ENCODE measurements at places on chromosomes 6 and 20. TPM values are rescaled to one million over a fixed set of nuclear protein-coding genes. Genes with fewer than 3 reads are reported as not detected.
A peak's percentile ranks its signal among the peaks of the same experiment; 100 is the strongest.

Gene DAAM2
- 6.7 TPM for total RNA-seq

Gene ANKRD6
- 3.2 TPM for total RNA-seq

Gene NUS1
- total RNA-seq, result 12.9 TPM

Gene VWA7
- 0.49 TPM for total RNA-seq

Gene CLIC5
- 1.6 TPM for total RNA-seq

Gene SLC4A11
- 4.5 TPM for total RNA-seq

Gene ENPP5
- total RNA-seq, result 0.99 TPM

Gene GPX5
- not detected for total RNA-seq

Gene CARMIL1
- 14.9 TPM for total RNA-seq

DNA sequence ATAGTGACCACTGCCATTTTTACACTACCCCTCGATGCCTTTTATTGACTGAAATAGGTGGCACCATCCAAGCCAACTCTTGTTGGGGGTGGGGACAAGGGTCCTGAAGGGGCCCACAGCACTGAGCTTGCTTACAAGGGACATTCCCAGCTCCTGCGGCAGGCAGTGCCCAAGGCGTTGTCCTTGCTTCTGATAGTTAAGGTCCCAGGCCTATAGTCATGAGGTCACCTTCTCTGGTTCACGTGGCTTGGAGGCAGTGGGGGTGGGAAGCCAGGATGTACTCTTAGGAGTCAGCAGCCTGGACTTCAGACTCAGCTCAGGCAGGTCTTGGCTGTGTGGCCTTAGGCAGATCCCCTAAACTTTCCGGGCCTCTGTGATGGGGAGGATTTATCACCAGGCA lies 48.6 kb downstream of the TOX2 start:
- no peak for DNase-seq

DNA sequence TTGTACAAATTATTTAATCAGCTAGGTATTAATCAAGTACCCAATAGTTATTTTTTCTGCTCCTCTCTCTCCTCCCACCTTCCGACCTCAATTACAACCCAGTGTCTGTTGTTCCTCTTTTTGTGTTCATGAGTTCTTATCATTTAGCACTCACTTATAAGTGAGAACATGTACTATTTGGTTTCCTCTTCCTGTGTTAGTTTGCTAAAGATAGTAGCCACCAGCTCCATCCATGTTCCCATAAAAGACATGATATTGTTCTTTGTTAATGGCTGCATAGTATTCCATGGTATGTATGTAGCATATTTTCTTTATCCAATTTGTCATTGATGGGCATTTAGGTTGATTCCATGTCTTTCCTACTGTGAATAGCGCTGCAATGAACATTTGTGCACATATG lies 652.8 kb upstream of the CITED2 start:
- DNase-seq, result no peak

GRCh38 chr6:125952764-125953501 lies 3.6 kb upstream of the HINT3 start:
- no peak for DNase-seq

- DNase-seq, result no peak
Measured at GRCh38 chr6:166308033-166308768, at the start of gene PRR18. PRR18 (minus strand) TSS chr6:166308392; CDS start chr6:166308142, 250 bp downstream.

GRCh38 chr6:33978412-33979150 lies 167.3 kb downstream of the GRM4 start:
- peak; percentile 79 for DNase-seq

DNA sequence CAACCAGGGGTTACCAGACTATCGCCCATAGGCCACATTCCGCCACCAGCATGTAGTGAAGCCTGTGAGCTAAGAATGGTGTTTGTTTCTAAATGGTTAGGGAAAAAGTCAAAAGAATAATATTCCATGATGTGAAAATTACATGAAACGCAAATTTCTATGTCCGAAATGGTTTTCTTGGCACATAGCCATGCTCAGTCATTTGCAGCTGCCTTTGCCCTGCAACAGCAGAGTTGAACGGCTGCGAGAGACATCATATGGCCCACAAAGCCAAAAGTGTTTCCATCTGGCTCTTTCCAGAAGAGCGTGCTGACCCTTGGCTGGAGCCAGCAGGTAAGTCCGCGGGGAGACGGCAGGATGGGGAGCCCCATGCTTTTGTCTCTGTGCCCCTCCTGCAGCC lies 60.7 kb downstream of the FAM120B start:
- DNase-seq, result no peak

DNA sequence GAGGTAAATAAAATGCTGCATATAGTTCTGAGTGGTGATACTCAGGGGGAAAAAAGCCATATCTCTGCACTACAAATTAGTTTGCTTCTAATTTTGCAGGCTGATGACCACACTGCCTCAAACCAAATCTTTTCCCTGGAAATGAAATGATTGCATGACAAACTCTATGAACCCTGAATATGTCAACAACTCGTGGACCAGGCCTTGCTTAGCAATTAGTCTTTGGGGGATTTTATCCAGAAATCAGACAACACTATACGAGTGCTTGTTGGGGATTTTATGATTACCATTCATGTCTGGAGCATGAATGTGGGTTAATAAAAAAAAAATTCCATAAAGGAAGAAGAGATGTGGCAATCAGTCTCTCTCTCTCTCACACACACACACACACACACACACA lies 42.0 kb downstream of the SOBP start:
- DNase-seq, result no peak

- DNase-seq, result no peak
Measured at GRCh38 chr6:169982461-169983386, 231.3 kb downstream of the ERMARD start.

DNA sequence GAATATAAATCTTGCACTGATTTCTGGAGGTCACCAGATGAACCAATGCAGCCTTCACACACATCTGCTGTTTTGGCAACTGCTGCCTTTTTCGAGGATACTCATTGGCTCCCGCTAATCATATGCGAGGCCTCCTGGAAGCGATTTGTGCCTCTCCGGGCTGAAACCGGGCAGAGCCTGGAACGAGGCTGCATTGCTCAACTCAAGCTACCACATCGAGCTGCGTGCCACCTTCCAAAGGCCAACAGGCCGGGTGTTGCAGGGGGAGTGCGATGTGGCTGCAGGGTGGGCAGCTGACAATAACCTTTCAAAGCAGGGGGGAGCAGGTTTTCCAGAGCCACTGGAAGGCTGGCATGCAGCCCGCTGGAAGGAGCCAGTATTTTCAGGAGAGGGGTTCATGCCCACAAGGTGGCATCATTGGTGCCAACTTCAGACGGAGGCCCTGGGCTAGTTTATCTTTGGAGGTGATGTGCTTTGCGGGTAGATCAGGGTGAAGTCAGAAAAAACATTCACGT lies 122.6 kb upstream of the IFNGR1 start:
- DNase-seq, result no peak

GRCh38 chr6:121791396-121792315 lies 356.2 kb downstream of the GJA1 start:
- DNase-seq, result no peak

DNA sequence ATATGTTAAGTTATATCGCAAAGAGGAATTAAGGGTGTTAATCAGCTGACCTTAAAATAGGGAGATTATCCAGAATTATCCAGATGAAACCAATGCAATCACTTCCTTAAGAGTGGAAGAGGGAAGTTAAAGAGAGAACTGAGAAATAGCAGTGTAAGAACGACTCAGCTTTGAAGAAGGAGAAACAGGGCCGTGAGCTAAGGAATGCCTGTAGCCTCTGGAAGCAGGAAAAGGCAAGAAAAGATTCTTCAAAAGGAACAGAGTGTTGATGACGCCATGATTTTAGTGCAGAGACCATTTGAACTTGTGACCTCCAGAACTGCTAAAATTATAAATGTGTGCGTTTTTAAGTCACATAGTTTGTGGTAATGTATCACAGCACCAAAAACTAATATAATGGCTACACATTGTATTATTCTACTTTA lies 32.7 kb downstream of the ILRUN start:
- no peak for DNase-seq

- no peak for DNase-seq
Measured at GRCh38 chr6:165746331-165746730, 83.3 kb upstream of the PDE10A start.
